ENCODE measurements at places on chromosomes 5 and 9. TPM values are rescaled to one million over a fixed set of nuclear protein-coding genes. Genes with fewer than 3 reads are reported as not detected.

DNA sequence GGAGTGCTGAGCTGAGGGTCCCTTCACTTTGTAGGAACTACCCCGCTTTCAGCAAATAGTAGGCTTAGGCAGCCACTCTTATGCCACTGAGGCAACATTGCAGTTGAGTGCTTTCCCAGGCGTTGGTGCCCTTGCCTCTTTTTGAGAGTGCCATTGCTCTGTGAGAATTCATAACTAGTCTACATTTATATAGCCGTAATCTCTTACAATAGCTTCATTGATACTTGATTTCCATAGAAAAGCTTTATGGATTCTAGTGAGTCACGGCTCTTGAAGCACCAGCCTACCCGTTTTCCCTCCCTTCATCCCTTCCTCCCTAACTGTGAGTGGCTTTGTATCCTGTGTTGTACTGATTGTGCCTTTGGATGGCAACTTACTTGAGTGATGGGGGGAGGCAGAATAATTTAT, 283.9 kb downstream of the AOPEP start:
- no peak for DNase-seq

- no peak for DNase-seq
Observed at GRCh38 chr5:107302441-107302840, 368.3 kb downstream of the EFNA5 start.

GRCh38 chr5:1667648-1668140, 131.9 kb downstream of the MRPL36 start:
- DNase-seq: no peak

DNA sequence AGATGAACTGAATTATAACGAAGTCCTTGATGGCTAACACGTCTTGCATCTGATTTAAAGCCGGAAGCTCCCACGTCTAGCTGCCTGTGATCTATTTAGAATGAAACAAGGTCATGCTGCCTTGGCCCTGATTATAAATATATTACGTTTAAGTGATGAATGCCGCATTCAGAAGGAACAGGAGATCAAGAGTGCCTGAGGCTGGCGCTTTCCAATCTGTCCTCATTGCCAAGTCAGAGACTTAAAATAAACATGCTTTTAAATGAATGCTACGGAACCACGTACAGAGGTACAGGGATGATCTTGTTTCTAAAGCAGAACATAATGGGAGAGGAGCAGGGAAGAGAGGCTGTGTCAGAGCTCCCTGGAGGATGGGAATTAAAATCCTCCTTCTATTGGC, 292.8 kb downstream of the TLE1 start:
- no peak for DNase-seq

DNA sequence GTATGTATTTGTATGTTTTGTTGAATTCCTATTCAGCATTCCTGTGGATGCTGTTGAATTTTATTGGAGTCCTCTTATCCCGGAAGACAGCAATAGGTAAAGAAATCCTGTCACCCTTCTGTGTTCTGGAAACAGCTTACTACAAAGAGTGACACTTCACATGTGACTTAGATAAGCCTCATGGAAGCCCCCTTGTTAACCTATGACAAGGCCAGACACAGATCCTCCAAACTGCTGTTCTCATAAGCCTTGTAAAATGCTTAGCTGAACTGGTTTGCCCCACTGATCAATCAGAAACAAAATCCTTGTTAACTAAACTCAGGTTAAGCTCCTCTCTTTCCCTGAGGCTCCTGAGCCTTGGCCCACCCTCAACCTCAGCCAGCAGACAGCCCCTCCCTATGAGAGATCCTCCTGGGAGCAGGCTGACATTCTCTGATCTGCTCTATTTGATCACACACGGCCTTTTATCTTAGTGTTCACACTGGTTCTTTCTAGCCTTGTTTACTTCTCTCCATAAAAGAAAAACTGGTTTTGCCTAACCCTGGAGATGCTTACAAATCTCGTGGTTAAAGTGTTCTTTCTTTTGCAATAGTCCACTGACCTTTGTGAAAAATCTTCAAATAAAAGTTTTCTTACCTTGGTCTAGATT, 29.4 kb upstream of the ATP6V1G1 start:
- no peak for DNase-seq

GRCh38 chr9:87507576-87507975, 9.9 kb downstream of the DAPK1 start:
- DNase-seq: no peak

GRCh38 chr5:162512935-162513565, 445.5 kb downstream of the GABRG2 start:
- DNase-seq: no peak

Gene COL15A1
- polyA plus RNA-seq: 171 TPM

Gene STC2
- polyA plus RNA-seq: 3.4 TPM

Gene GADD45G
- polyA plus RNA-seq: 9.8 TPM

- DNase-seq: no peak
Observed at GRCh38 chr5:10703676-10704075, 57.4 kb downstream of the DAP start.

GRCh38 chr9:14399756-14400657, 86.1 kb upstream of the NFIB start:
- DNase-seq: no peak

Gene SIMC1
- polyA plus RNA-seq: 13.5 TPM

- no peak for DNase-seq
Observed at GRCh38 chr5:109900461-109900860, 210.7 kb downstream of the MAN2A1 start.

DNA sequence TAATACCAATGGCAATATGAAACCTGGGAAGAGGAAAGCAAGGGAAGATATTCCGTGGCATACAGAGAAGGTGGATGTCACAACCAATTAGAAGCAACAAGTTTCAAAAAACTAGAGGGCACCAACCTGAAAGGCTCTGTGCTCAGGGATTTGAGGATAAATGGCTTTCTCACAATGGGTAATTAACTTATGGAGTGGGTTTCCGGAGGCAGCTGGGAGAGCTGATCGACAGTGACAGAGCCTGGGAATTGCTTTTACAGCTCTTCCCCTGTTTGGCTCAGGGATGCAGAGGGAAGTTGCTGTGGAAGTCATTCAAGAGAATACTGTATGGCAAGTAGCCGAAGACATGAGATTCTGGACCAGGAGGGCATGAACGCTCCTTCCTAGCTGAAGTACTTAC, 237.0 kb downstream of the KIF4B start:
- no peak for DNase-seq

- no peak for DNase-seq
Observed at GRCh38 chr5:178730940-178731265, 444 bp upstream of the ZNF354A start.

Gene IL5
- polyA plus RNA-seq: not detected

- no peak for DNase-seq
Observed at GRCh38 chr5:63820577-63820976, 141.7 kb downstream of the HTR1A start.

Gene TRMT10B
- 15.4 TPM for polyA plus RNA-seq

Data from muscle of back (tissue), 13 donors.